Activated B cell treated with CpG ODN at 0.5 μM for 24 hours (primary cell): ENCODE measurements at places on chromosomes 3 and 15.

DNA sequence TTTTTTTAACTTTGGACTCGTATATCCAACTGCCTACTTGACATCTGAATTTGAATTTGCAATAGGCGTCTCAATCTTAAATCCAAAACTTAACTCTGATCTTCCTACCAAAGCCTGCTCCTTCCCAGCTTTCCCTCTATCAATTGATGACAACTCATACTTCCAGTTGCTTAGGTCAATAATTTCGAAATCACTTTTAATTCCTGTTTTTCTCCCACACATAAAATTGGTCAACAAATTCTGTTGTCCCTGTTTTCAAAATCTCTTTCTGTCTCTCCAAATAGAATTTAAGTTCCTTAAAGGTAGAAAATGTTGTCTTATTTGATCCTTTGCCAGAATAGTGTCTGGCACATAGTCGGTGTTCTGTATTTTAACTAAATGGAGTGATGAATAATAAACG is 332.4 kb downstream of the SATB1 start:
- DNase-seq: no peak

GRCh38 chr15:67232591-67232990 is 21.9 kb downstream of the AAGAB start:
- no peak for DNase-seq

DNA sequence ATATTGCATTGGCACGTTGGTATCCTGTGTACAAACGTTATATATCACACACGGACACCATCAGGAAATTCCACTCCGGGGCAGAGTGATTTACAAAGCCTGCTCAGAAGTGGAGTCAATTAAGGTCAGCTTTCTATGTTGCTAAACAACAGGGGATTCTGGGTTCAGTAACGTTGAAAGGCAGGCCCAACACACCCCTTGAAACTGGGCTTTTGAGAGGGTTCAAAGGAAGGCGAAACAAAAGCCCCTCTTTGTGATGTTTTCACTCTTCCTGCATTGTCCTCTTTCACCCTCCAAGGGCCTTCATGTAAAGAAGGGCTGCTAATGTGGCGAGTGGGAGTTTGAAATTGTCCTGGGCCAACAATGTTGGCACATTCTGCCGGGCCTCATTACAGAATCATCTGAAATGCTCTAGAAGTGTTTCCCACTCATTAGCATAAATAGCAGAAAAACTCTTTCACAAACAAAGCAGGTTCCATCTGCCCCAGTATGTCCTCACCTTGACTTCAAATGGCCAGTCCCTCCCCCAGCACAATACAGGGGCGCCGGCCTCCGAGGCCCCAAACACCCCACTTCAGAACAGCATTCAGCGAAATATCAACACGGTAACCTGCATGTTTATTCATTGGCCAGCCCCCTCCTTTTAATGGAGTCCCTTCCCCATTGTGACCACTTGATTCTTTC is 76.4 kb downstream of the HES1 start:
- DNase-seq: no peak

DNA sequence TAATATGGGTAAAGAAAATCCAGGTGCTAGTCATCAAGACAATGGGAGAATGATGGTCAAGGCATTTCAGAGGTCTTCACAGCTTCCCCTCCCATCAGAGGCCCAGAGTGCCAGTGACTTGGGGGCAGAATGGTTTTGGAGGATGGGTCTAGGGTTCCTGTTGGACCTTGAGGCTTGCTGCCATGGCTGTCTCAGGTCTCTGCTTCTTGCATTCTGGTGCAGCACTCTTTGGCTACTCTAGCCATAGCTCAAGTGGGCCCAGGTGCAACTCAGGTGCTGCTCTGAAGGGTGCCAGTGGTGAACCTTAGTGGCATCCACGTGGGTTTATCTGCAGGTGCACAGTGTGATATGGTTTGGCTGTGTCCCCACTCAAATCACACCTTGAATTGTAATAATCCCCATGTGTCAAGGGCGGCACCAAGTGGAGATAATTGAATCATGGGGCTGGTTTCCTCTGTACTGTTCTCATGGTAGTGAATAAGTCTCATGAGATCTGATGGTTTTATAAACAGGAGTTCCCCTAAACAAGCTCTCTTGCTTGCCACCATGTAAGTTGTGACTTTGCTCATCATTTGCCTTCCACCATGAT is 48.5 kb upstream of the PEX5L start:
- DNase-seq: no peak

DNA sequence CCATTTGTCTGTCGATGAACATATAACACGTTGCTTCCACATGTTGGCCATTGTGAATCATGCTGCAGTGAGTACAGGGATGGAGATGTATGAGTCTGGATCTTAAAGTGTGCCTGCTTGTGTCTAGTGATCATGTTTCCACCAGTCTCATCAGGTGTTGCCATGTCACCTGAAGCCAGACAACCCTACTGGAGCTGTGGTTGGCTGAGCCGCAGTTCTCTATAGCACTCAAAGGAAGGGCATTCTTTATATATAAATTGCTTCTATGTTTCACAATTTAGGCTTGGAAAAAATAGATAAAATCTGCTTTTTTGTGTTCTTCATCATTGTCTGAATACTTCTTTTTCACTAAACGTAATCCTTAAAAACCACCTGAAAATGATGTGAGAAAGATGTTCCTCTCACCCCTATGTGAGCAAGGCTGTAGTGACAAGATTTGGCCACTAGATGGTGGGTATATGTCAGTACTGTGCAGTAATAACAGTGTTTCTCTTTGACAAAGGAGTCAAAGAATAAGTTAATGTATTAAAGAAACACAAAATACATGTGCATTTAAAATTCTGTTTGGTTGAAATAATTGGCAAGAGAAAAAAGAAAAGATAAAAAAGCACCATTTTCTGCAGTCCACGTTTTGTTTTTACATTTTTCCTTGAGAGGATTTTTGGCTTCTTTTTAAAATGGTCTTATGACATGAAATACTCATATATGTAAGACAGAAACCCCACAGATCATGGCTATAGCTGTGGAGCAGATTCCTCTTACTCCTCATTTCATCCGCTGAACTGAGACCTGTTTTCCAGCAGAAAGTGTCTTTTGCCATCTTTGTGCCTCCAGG is 394.5 kb upstream of the DPPA4 start:
- no peak for DNase-seq

DNA sequence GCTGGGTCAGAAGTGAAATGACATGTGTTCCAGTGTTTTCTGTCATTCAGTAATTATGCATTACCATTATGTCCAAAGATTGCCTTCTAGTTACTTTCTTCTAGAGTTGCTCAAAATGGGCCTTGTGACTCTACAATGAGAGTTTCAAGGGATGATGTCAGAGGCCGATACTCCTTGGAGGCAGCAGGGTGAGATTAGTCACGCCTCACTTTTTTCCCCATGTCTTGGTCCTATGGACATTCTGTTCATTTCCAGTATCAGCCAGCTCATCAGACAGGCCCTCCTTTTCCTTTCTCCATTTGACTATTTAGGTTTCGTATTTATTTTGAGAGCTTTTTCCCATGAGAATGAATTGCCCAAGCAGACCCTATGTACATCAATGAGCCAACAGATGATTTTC is 17.5 kb downstream of the VGLL3 start:
- no peak for DNase-seq
